ENCODE measurements at places on chromosomes 12 and 14.

GRCh38 chr14:101195309-101195901, 291.9 kb upstream of the RTL1 start:
- no peak for DNase-seq

- DNase-seq = no peak
These were observed 42.7 kb upstream of the NID2 start for GRCh38 chr14:52111583-52111982.

GRCh38 chr12:109524466-109525278, 47.2 kb downstream of the UBE3B start:
- DNase-seq = no peak

- no peak for DNase-seq
These were observed 228.6 kb upstream of the E2F7 start for GRCh38 chr12:77294016-77294415.

DNA sequence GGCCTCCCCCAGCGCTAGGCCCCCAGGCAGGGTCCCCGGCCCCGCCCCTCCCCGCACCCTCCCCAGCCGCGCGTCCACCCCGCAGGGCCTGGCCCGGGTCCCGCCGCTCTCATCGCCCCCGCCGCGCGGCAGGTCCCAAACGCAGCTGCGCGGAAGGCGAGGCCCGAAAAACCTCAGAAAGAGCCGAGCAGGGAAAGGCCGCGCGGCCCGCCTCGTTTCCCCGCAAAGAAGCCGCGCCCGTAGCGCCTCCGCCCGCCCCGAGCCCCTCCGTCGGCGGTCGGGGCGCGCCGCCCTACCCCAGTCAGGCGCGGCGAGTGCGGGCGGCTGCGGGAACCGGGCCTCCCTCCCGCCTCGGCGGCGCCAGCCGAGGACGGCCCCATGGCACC, 324 bp downstream of the POLE start:
- DNase-seq = no peak
